ENCODE measurements at places on chromosomes 7 and 10.
A peak's percentile ranks its signal among the peaks of the same experiment; 100 is the strongest.

DNA sequence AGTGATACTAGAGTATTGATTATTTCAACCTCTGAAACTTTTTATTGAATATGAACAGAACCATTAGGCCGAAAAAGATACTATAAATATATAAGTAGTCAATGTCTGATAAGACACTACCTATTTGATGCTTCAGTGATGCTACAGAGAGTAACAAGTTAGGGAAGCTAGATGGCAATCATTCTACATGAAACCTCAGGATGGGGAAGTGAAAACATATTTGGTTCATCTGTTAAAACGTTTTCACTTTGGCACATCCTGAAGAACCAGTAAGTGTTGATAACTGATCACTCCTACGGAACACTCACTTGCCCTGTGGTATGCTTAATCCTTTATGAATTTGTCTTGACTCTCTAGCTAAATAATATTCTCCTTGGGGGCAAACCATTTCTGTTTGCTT is 1064.9 kb downstream of the NXPH1 start:
- no peak for DNase-seq
- H3K36me3 ChIP-seq, result no peaks in the 10 kb centered on the region
- no peak overlapping the region for H3K27ac ChIP-seq
- no peaks in the 10 kb centered on the region for H3K4me1 ChIP-seq
- no peak overlapping the region for H3K4me3 ChIP-seq

DNA sequence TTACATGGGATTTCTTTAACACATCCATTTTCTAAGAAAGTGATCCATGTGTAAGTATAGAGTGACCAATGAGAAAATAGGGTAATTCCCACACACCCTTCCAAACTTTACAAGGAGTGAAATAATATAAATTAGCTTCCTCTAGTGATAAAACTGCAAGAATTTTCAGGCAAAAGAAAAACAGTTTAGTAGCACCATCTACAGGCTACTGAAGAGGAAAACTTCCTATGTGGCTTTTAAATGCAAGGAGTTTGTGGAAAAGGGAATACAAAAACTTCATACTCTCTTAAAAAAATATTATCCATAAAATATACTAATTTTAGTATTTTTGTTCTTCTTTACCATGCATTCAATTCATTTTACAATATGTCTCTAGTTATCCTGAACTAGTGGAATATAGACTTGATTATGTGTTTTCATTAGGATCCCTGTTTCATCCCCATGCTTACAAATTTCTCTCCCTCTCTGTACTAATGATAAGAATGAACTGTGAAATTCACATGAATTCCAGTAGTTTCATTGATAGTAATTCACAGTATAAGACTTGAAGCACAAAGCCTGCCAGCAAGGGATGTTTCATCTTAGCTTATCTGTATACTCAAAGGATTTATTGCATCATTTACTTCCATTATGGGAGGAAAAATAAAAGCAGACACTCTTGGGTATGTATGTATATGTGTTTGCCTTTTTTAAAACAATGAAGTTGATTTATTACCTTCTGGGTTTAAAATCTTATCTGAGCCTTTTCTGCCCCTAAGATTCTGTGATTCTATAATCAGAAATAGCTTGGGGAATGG is 442.9 kb downstream of the AUTS2 start:
- no peaks in the 10 kb centered on the region for H3K36me3 ChIP-seq
- H3K27me3 ChIP-seq, result no peaks in the 10 kb centered on the region
- DNase-seq, result no peak
- H3K4me1 ChIP-seq, result no peaks in the 10 kb centered on the region

- peaks cover 33% of the 10 kb centered on the region for H3K4me1 ChIP-seq
- H3K27me3 ChIP-seq, result no peaks in the 10 kb centered on the region
- H3K27ac ChIP-seq, result peak overlapping the region; percentile 92
- H3K4me3 ChIP-seq, result no peak overlapping the region
- peaks cover 18% of the 10 kb centered on the region for H3K36me3 ChIP-seq
Measured at GRCh38 chr7:121278120-121279021, 50.4 kb upstream of the WNT16 start.

DNA sequence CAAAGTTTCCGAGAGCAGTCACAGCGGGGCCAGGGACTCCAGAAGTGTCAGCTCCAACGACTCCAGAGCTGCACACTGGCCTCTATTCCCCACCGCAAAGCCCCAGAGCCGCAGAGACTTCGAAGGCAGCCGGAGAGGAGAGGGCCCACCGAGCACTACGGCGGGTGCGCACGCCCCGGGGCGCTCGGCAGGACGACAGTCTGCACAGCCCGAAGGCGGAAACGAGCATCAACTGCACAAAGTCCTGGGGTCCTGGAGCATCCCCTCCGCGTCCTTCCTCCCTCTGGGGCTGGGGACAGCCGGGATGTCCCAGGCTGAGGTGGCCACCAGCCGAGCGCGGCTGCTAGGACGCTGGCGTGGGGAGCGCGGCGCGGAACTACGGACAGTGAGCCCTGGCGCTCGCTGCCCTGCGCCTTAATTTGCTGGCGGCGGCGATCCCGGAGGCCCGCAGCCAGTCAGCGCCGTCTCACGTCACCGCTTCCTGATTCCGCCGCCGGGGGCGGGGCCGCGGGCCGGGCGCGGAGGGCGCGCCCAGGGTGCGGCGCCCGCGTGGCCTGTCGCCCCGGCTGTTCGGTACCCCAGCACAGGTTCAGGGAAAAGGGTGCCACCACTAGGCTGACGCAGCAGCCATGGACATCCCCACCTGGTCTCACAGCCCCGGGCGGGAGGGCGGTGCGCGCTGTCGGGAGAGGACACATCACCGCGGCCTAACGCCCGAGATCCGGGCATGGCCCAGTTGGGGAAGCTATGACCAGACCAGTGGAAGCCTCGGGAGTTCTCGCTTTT is at the start of gene TBX20:
Gene TBX20 (minus strand): TSS at position 391 of the 786 bp plus-strand sequence. CDS start 480 bp downstream, outside the sequence.
- H3K4me1 ChIP-seq, result peaks cover 18% of the 10 kb centered on the region
- H3K36me3 ChIP-seq, result peaks cover 11% of the 10 kb centered on the region
- 0 out of 2 replicates have a peak within 1 kb of the TSS, but pooled peaks have one; percentile 38 for H3K27ac ChIP-seq
- DNase-seq, result peak; percentile 75
- H3K4me3 ChIP-seq, result peak within 1 kb of the TSS; percentile 64
- no peaks in the 10 kb centered on the region for H3K27me3 ChIP-seq

DNA sequence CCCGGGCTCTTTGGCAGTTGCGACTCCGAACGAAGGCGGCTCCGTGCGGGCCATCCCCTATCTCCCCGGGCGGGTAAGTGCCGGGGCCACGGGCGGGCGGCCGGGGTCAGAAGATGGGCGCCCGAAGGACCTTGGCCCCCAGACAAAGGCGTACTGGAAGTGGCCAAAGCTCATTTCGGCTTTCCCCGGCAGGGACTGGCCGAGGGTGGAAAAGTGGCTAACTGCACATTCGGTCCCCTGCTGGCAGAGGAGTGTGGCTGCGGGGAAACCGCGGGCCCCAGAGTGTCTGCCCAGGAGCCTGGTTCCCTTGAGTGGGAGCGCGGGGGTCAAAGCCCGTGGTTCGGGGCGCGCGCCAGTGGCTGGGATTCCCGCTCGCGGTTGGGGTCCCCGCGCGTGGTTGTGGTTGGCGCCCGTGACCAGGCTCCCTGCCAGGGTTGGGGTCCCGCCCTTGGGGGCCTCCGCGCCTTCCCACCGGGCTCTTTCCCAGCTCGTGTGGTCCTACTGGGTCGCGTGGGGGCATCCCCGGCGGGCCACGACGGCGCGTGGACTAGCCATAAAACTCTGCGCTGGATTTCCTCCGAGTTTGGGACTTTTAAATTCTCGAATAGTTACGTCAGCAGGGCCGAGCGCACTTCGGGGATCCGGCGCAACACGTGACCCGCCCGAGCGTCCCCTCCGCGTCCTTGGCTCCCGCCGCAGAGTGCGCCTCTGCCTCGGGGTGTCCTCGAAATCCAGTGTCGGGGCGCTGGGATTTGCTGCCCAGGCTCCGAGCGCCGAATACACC is 124.4 kb downstream of the TACC2 start:
- peak overlapping the region; percentile 84 for H3K27ac ChIP-seq
- peak overlapping the region; percentile 63 for H3K4me3 ChIP-seq
- H3K36me3 ChIP-seq, result 0 out of 2 replicates have a peak, but pooled peaks cover 2% of the 10 kb centered on the region
- DNase-seq, result peak; percentile 75
- H3K4me1 ChIP-seq, result peaks cover 24% of the 10 kb centered on the region
- no peaks in the 10 kb centered on the region for H3K27me3 ChIP-seq

- H3K36me3 ChIP-seq, result peaks cover 68% of the 10 kb centered on the region
- H3K27me3 ChIP-seq, result no peaks in the 10 kb centered on the region
- H3K4me3 ChIP-seq, result no peak overlapping the region
- H3K27ac ChIP-seq, result no peak overlapping the region
- DNase-seq, result no peak
Measured at GRCh38 chr7:44387389-44387788, 62.0 kb upstream of the CAMK2B start.

GRCh38 chr10:92695679-92696605 is 6.2 kb downstream of the HHEX start:
- peaks cover 23% of the 10 kb centered on the region for H3K4me1 ChIP-seq
- H3K4me3 ChIP-seq, result no peak overlapping the region
- no peaks in the 10 kb centered on the region for H3K27me3 ChIP-seq
- no peak for DNase-seq
